Endothelial cell (in vitro differentiated cells): ENCODE measurements at places on chromosomes 16 and 17.

- DNase-seq, result peak; percentile 63
Measured at GRCh38 chr17:68456339-68457167, 743 bp downstream of the WIPI1 start.

GRCh38 chr17:40612599-40613244 is 34.9 kb downstream of the SMARCE1 start:
- no peak for DNase-seq

- no peak for DNase-seq
Measured at GRCh38 chr17:35051579-35052240, 11.8 kb downstream of the RFFL start.

GRCh38 chr17:2198927-2199326 is 104.7 kb downstream of the SMG6 start:
- no peak for DNase-seq

GRCh38 chr17:55727275-55727674 is 4.6 kb upstream of the TMEM100 start:
- no peak for DNase-seq

- DNase-seq, result no peak
Measured at GRCh38 chr17:40076591-40076990, 13.8 kb downstream of the THRA start.

- DNase-seq, result no peak
Measured at GRCh38 chr16:17067882-17068281, 402.9 kb downstream of the XYLT1 start.

- DNase-seq, result no peak
Measured at GRCh38 chr16:66382966-66383299, 16.4 kb downstream of the CDH5 start.

DNA sequence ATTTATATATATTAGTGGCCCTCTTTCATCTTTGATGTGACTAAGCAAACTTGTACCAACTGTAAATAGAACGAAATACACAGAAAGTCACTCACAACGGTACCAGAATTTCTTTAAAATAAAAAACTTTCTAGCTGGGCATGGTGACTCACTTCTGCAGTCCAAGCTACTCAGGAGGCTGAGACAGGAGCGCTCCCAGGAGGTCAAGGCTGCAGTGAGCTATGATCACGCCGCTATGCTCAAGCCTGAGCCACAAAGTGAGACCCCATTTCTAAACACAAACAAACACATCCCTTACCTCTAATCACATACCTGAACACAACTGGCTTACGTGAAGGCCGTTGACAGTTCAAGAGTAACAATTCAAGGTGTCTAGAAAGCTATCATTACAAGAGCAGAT is 29.7 kb downstream of the STAT5B start:
- no peak for DNase-seq

GRCh38 chr17:7974638-7975131 is 27.7 kb upstream of the GUCY2D start:
- DNase-seq, result no peak

- no peak for DNase-seq
Measured at GRCh38 chr17:68468788-68469187, 11.5 kb upstream of the WIPI1 start.

DNA sequence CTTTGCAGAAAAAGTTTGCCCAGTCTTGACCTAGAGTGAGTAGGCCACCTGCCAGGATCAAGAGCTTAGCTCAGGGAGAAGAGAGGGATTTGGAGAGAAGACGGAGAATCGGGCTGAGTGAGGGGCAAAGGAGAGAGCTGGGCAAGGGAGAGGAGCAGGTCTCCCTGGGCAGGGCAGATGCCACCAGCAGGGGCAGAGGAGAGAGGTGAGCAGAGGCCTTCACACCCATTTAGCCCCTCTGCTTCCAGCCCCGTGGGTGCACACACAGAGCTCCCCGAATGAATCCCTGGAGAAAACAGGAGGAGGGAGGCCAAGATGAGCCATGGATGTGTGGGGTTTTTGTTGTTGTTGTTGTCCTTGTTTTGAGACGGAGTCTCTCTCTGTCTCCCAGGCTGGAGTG is 29.2 kb downstream of the TBX4 start:
- no peak for DNase-seq

GRCh38 chr17:81534157-81535006 is 6.2 kb downstream of the FSCN2 start:
- no peak for DNase-seq

- DNase-seq, result no peak
Measured at GRCh38 chr17:18946536-18946935, 5.4 kb upstream of the SLC5A10 start.

DNA sequence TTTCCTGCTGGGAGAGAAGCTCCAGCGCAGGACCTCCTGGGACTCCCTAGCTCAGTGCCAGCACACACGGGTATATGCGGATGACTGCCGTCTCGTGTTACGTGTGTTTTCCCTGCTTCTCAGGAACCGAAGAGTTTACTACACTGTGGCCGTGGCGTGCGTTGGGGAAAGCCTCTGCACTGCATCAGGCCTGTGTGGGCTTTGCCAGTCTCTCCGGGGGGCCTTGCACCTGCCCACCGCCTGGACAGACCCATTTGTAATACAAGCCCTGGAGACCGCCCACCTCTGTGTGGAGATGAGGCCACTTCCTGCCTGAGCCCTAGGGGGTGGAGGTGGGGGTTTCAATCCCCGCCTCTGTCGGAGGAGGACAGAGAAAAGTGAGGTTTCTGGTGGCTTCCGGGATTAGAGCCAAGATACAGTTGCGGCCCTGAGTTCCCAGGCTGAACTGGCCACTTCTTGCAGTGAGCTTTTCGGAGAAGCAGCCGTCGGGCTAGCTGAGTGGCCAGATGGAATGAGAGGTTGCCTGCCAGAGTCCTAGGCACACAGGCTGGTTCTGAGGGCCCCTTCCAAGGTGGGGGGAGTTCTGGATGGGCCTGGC is 43.4 kb upstream of the GSE1 start:
- no peak for DNase-seq

GRCh38 chr17:77749321-77749751 is 209.2 kb upstream of the TNRC6C start:
- no peak for DNase-seq

GRCh38 chr16:2487903-2488531 is 13.1 kb downstream of the TBC1D24 start:
- DNase-seq, result no peak

- no peak for DNase-seq
Measured at GRCh38 chr16:20844588-20844987, 38.3 kb downstream of the REXO5 start.

DNA sequence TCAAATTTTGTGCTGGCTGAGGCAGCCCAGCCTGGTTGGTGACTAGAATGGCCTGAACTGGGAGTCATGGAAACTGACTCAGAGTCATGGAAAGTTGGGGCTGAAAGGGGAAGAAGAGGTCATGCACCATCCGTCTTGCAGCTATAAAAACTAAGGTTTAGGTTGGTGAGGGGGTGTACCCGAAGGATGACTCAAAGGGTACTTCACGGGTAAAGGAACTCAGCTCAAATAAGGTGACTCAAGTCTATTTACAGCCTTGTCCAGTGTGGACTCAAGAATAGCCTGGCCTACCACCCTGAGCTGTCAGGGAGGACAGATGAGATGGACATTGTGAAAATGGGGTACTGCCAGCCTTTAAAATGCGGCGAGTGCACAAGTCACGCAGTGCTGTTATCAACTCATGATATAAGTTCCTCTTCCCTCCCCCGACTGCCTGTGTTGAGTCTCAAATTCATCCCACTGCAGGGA is 18.6 kb downstream of the CD300LB start:
- DNase-seq, result no peak

DNA sequence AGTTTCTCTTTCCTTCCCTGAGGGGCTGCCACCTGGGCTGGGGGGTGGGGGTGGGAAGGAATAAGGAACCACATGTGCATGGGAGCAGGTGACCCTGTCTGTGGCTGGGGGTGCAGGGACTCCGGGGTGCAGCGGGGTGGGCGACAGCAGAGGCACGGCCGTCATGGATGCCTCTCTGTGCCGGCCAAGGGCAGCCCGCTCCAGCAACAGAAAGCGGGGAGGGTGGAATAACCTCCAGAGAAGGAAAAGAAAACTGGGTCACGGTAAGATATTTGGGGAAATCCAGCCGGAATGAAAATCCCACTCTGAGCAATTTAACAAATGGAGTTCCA is 4.2 kb downstream of the NDUFAF8 start:
- DNase-seq, result no peak

- DNase-seq, result peak; percentile 41
Measured at GRCh38 chr17:18141210-18141803, 32.8 kb downstream of the MYO15A start.

GRCh38 chr17:62681939-62682381 is 54.5 kb downstream of the MRC2 start:
- no peak for DNase-seq

DNA sequence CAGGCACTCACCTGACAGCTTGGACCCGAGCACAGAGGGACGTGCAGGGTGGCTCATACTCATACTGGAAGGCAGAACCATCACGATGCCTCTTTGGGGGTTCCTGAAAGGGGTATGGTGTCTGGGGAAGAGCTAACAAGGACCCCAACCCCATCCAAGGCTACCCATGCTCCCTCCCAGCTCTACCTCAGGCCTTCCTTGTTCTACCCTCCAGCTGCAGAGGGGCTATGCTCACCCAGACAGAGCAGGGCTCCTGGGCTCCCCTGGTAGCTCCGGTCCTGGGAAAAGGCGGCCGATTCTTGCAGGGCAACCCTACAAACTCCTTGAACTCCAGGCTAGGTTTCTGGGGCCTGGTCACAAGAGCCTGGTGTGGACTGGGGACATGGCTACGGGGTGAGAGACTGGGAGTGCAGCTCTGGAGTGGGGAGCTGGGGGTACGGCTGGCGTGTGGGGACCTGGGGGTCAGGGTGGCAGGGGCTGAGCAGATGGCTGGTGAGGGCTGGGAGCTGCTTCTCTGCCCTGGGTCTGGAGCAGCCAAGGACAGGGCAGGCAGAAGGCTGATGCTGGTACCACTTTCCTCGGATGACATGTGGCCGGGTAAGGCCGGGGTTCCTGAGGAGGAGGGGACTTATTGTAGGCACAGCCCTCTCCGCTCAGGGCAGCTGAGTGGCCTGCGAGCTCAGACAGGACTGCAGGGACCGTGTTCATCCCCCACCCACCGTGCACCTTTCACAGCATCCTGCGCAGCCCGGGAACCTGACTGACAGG is 2.1 kb downstream of the ACD start:
- DNase-seq, result no peak

GRCh38 chr17:78908426-78908825 is 5.4 kb upstream of the CEP295NL start:
- no peak for DNase-seq

GRCh38 chr17:4850246-4850645 is 17.1 kb downstream of the MINK1 start:
- no peak for DNase-seq
